Activated T-helper 9 cell treated with anti-CD3 and anti-CD28 coated beads, Interleukin-2, amount 50 U/mL, for 16 hours (primary cell): ENCODE measurements at places on chromosomes 4 and X.

- DNase-seq, result no peak
These were observed 78.1 kb upstream of the FSTL5 start for GRCh38 chr4:162241857-162242256.

- no peak for DNase-seq
These were observed 1.9 kb downstream of the GASK1B start for GRCh38 chr4:158170691-158171561.

DNA sequence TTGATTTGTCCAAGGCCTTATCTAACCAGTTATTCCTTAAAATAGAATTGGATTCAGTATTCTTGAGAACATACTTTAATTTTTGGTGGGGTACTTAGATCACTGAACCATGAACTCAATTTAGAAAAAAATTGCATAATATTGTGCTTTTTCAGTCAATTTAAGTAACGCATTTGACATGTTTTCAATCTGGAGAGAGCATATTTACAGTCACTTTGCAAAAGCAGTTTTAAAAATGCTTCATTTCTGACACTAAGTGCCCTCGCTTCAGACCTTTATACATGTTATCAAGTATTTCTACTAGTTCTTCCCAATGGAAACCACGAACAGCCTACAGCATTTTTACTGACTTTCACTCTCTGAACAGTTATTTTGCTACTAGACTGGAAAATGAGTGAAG lies 257.1 kb upstream of the NDST4 start:
- DNase-seq, result no peak

DNA sequence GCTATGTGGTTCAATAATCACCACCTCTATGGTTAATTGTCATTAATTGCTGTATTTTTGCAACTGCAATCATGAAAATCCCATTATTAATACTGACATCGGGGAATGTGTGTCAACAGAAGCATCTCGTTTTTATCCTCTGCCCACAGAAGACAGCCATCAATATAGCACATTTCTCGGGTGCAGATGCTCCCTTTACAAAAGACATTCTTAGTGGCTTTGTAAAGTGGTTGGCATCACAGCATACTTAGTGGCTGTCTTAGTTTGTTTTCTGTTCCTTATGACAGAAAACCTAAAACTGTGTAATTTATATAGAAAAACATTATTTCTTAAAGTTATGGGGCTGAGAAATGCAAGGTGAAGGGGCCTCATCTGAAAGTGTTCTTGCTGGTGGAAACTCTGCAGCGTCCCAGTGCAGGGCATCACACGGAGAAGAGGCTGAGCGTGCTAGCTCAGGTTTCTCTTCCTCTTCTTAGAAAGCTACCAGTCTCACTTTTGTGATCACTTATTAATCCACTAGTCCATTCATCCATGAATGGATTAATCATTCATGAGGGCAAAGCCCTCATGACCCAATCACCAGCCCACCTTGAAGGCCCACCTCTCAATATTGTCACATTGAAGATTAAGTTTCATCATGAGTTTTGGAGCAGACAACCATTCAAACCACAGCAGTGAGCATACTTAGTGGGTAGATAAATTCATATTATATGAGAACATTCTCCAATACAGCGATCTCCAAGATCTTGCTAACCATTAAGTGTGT lies 1067.7 kb upstream of the PABPC4L start:
- DNase-seq, result no peak

- DNase-seq, result peak; percentile 1
These were observed 14.9 kb downstream of the SNX12 start for GRCh38 chrX:71053217-71053621.

DNA sequence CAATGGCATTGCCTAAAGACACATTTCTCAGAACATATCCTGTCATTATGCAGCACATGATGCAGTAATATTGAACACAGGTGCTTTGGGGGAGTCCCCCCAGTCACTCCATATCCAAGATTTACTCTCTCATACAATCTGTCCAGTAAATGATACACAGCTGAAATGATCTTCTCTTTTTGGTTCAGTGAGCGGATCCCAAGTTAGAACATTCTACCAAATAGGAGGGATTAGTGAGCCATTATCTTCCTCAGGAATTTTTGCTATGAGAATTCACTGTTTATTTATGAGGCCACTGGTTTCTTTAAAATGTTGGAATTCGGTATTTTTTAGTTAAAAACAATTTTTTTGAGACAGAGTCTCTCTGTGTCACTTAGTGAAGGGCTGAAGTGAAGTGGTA lies 96.5 kb downstream of the TRAPPC11 start:
- no peak for DNase-seq

DNA sequence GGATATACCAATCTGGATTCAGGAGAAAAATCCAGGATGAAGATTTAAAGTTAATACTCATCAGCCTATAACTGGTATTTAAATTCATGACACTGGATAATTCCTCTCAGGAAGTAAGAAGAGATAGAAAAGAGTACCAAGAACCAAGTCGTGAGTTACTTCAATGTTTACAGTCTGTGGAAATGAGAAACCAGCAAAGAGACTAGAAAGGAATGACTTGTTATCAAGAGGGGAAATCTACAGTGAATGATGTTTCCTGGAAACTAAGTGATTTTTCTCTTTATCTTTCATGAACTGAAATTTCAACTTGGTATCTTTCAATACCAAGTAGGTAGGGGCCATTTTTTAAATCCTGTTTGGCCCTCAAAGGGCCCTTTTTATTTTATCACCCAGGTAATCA lies 217.9 kb upstream of the AFF2 start:
- no peak for DNase-seq

- DNase-seq, result no peak
These were observed 145.0 kb downstream of the RTL3 start for GRCh38 chrX:78513971-78514738.

DNA sequence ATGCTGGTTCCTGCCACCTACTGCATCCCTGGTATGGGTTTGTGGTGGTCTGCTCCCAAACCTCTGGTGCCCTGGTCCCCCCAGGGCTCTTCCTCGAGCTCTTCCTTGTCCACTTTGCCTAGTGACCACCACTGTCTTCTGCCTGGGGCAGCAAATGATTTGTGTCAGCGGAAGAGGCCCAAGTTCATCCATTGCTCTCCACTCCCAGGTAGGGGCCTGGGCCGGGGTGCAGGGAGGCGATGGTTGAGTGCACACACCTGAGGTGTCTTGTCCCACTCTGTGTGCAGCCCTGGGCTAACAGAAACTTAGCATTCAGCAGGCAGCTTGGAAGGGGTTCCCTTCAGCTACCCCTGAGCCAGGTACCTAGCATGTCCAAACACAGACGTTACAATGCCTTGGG lies 75.6 kb upstream of the SOX3 start:
- DNase-seq, result no peak

- no peak for DNase-seq
These were observed 59.4 kb upstream of the MSN start for GRCh38 chrX:65608026-65608425.

DNA sequence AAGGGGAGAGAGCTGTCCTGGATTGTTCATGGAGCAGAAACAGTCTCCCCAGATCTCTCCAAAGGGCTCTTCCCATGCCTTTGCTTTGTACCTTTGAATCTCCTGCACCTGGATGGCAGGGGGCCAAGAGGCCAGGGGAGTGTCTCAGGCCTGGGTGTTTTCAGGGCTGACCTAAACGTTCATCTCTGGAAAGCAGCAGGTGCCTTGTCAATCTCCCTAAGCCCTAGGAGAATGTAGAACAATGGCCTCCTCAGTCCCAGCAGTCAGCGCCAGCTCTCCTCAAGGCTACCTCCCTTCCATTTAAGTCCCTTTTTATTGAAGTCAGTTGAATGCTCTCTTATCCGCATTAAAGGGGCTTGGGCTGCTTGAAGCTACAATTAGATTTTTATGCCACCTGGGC lies 31.2 kb upstream of the NSUN7 start:
- DNase-seq, result no peak
